ENCODE measurements at places on chromosomes 11 and 22.

DNA sequence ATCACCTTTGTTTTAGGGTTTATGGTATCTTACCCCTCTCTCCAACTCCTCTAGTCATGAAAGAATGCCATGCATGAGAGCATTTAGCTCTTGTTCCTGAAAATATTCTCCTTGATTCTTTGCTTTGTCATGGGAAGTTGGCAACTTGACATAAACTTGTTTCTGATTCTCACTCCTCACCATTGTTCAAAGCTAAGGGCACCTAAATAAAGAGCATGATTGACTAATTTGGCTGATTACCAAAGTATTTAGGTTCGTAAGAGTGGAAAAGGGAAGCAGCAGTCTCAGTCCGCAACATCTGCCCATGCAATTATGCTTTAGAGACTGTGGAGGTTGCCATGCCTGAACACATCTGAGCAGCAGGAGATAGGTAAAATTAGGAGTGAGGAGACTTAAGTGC is 26.4 kb downstream of the OR52K1 start:
- no peak for DNase-seq

GRCh38 chr22:28951969-28952521 is 68.7 kb downstream of the ZNRF3 start:
- no peak for DNase-seq

DNA sequence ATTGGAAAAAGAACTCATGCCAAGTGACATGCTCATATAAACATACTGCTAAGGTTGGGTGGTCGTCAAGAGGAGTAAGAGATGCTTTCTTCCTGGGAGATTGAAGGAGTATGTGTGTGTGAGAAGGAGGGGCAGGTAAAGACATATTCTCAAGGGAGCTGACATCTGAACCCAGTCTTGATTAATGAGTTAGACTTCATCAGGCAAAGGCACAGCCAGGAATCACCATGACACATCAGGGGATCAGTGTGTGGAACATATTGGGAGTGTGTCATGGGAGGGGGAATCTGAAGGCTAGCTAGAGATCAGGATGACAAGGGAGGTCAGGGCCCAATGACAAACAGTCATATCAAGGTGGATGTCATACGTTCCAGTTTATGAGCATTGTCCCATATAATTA is 14.9 kb downstream of the CNTF start:
- DNase-seq, result no peak

GRCh38 chr11:68169442-68169841 is 43.7 kb downstream of the KMT5B start:
- DNase-seq, result no peak

DNA sequence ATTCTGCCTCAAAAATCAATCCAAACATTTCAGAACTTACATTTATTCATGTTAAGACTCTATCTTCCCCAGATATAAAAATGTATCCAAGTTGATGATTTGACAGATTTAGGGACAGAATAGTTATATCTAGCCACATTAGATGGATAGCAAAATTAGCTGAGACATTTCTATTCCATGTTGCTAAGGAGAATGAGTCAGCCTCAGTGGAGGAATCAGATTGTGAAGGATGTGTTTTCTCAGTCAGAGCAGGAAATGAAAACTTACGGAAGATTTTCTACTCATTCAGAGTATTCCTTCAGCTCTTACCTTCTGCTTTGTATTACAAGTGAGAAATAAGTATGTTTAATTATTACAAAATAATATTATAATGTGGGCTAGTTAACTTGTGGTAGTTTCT is 556.3 kb upstream of the ANO3 start:
- no peak for DNase-seq

DNA sequence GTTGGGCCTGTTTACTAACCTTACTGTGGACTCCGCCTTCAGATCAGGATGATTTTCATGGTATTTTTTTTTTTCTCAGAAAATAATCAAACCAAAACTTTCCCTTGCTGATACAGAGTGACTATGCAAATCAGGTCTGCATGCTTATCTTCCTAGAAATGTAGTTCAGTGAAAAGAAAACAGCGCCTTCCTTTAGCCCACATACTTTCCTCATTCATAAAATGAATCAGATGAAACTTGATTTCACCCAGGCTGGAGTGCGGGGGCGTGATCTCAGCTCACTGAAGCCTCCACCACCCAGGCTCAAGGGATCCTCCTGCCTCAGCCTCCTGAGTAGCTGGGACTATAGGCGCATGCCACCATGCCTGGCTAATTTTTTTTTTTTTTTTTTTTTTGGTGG is 26.0 kb downstream of the ZNRF3 start:
- DNase-seq, result no peak

GRCh38 chr22:17285656-17286055 is 66.4 kb upstream of the ADA2 start:
- no peak for DNase-seq

DNA sequence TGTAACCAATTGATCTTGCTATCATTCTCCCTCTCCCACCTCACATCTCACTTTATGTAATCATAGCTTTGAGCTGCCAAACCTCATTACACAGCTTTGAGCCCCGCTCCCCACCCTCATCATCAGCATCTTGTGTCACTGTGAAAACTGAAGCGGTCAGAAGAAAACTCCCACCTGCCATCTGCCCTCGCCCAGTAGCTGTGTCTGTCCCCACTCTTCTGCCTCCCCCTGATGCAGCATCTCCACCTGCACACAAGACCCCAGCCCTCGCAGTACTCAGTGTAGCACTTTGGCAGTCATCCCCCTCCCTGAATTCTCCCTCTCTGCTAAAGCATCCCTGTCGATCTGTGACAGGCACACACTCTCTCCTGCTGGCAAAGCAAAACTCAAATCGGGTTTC is 60.3 kb upstream of the YWHAH start:
- DNase-seq, result no peak

DNA sequence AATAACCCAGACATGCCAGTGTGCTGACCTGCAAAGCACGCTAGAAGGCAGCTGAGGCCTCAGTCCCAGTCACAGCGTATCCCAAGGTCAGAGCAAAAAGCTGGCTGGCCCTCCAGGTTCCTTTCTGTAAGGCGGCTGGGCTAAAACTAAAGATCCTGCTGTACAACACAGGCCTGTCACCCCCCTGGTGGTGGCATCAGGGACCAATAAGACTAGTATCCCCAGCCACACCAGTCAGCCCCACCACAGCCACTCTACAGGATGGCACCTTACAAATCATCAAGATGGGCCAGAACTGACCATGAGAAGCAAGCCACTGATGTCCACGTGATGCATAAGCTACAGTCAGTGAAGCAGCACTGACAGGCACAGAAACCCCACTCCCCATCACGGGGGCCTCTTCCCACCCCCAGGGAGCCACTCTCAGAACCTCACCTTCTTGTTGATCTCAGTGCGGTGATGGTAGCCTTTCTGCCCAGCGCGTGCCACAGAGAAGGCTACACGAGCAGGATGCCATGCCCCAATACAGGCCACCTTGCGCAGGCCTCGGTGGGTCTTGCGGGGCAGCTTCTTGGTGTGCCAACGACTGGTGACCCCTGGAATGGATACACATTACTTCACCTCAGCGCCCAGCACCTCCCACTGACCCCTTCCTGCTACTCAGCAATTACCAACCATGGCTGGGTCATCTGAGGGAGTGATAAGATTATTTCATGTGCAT is 5.0 kb downstream of the RPL3 start:
- peak; percentile 55 for DNase-seq

- no peak for DNase-seq
Observed at GRCh38 chr22:25997886-25998775, 171.1 kb upstream of the SEZ6L start.

- no peak for DNase-seq
Observed at GRCh38 chr11:74714904-74715303, 16.3 kb downstream of the CHRDL2 start.

DNA sequence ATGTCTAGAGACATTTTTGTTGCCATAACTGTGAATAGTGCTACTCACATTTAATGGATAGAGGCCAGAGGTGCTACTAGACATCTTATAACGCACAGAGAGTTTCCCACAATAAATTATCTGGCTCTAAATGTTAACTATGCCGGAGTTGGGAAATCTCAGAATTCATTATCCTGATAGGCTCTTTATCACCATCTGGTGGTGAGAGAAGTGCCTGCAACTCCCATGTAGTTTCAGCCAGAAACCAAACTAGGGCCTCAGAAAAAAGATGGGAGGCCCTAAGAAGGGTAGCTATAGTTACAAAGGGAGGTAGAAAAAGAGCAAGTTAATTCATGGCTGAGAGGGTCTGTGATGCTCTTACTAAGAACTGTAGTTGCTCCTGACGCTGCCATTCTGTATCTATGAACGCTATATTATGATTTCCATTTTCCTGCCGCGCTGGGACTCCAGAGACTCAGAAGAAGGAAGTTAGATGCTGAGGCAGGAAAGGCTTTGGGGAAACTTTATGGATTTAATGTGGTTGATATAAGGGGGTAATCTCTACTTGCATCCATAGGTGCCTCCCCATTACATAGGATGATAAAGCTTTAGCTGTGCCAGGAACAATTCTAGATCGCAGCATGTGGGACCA is 22.9 kb upstream of the MRPL17 start:
- DNase-seq, result peak; percentile 66

DNA sequence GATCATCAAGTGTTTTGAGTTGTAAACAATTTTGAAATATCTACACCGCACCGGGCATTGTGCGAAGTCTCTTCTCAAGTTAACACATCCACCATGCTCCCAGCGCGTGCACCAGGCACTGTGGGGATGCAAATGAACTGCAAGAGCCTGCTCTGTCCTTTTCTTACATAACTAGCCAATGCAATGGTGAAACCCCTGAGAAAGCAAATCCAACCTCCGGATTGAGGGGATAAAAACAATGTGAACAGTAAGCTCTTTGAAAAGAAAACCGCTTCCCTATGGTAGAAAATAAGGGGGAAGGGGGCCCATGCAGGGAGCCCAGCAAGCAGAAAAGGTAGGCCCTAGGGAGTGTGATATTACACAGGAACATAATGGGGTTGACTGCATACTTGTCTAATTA is 274.9 kb upstream of the MPPED2 start:
- no peak for DNase-seq

- no peak for DNase-seq
Observed at GRCh38 chr11:88293931-88294330, 43.6 kb downstream of the CTSC start.

- DNase-seq, result no peak
Observed at GRCh38 chr11:7592711-7593110, 78.9 kb downstream of the PPFIBP2 start.

GRCh38 chr11:107577346-107577711 is 11.8 kb upstream of the ALKBH8 start:
- no peak for DNase-seq

DNA sequence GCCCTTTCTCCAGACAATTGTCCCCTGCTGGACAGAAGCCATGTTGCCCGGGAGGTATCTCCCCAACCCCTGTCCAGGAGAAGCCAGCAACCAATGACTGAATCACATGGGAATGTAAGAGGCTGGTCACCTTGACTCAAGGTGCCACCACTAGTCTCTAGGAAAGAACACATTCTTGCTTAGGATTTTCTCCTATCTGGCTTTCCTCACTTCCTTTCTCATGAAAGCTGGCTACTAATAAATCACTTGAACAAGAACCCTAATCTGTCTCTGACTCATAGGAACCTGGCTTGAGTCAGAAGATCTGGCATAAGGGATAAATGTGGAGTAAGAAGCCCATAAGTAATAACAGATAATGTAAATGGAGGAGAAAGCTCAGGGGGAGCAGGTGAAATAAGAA is 101.4 kb upstream of the C11orf87 start:
- no peak for DNase-seq

DNA sequence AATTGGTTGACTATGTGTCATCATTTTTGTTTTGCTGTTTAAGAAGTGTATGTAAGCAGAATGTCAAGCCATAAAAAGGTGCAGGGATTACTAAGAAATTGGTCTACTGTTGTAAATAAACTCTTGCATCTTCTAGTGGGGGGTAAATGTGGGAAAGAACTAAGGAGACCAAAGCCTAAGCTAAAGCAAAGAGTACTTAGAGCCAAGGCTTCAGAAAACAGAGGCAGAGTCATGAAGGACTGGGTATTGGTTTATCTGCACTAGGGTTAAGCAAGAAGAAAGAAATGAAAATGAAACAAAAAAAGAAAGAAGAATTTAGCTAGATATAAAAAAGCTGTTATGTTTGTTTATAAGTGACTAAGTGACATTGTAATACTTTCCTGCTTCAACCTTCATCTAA is 628.1 kb downstream of the METTL15 start:
- no peak for DNase-seq

DNA sequence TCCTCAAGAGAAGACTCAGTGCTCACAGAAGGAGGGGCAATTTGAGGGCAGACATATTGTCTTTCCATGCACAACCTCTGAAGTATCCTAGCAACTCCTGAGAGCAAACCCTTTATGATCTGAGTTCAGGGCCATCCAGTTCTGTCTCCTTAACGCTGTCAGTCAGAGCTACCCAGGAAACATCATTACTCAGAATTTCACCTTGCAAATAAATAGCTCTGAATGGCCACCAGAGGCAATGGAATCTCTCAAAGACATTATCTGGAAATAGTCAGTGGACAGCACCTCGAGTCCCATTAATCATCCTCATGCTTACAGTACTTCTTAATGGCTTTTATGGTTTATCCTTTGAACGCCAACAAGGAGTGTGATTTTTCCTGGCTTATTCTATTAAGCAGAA is 656.1 kb downstream of the OPCML start:
- DNase-seq, result no peak

DNA sequence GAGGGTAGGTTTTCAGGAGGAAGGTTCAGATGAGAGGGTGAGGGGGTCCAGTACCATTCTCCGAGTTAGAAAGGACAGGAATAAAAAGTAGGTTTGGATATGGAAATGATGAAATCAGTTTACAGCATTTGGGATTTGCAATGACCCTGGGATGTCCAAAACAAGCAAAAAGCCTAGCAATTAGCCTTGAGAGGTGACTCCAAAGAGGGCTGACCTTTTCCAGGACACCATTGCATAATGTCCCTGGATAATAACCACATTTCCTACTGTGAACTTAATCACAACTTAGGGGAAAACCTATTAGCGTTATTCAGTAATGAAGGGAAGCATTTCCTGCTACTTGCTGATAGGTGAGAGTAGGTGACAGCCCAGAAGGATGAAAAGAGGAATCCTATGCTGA is 101.4 kb upstream of the ARHGAP42 start:
- no peak for DNase-seq

GRCh38 chr11:54946424-54946823 is 239.8 kb downstream of the OR4A5 start:
- DNase-seq, result no peak

GRCh38 chr22:36267058-36267457 is 14.1 kb downstream of the APOL1 start:
- no peak for DNase-seq

DNA sequence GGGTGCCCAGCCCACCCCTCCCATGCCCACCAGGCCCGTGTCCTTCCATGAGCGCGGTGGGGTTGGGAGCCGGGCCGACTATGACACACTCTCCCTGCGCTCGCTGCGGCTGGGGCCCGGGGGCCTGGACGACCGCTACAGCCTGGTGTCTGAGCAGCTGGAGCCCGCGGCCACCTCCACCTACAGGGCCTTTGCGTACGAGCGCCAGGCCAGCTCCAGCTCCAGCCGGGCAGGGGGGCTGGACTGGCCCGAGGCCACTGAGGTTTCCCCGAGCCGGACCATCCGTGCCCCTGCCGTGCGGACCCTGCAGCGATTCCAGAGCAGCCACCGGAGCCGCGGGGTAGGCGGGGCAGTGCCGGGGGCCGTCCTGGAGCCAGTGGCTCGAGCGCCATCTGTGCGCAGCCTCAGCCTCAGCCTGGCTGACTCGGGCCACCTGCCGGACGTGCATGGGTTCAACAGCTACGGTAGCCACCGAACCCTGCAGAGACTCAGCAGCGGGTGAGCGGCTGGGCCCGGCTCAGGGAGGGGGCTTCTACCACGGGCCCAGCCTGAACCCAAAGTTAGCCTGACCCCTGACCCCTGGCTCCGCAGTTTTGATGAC is 3.0 kb downstream of the PKP3 start:
- peak; percentile 74 for DNase-seq

GRCh38 chr11:62438641-62439040 is 19.8 kb downstream of the SCGB1A1 start:
- no peak for DNase-seq

- no peak for DNase-seq
Observed at GRCh38 chr22:35984183-35985175, 44.1 kb downstream of the RBFOX2 start.
